ENCODE measurements at places on chromosomes 11 and 22.

- DNase-seq = no peak
Observed at GRCh38 chr11:113664981-113665710, 41.0 kb downstream of the TMPRSS5 start.

DNA sequence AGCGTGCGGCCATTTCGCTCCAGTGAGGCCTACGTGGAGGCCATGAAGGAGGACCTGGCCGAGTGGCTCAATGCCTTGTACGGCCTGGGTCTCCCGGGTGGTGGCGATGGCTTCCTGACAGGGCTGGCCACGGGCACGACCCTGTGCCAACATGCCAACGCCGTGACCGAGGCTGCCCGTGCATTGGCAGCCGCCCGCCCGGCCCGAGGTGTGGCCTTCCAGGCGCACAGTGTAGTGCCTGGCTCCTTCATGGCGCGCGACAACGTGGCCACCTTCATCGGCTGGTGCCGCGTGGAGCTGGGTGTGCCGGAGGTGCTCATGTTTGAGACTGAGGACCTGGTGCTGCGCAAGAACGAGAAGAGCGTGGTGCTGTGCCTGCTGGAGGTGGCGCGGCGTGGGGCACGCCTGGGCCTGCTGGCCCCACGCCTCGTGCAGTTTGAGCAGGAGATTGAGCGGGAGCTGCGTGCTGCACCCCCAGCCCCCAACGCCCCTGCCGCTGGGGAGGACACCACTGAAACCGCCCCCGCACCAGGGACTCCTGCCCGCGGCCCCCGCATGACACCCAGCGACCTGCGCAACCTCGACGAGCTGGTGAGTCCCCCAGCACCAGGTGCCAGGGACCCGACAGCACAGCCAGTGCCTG lies 1.8 kb downstream of the GAS2L1 start:
- DNase-seq = no peak

DNA sequence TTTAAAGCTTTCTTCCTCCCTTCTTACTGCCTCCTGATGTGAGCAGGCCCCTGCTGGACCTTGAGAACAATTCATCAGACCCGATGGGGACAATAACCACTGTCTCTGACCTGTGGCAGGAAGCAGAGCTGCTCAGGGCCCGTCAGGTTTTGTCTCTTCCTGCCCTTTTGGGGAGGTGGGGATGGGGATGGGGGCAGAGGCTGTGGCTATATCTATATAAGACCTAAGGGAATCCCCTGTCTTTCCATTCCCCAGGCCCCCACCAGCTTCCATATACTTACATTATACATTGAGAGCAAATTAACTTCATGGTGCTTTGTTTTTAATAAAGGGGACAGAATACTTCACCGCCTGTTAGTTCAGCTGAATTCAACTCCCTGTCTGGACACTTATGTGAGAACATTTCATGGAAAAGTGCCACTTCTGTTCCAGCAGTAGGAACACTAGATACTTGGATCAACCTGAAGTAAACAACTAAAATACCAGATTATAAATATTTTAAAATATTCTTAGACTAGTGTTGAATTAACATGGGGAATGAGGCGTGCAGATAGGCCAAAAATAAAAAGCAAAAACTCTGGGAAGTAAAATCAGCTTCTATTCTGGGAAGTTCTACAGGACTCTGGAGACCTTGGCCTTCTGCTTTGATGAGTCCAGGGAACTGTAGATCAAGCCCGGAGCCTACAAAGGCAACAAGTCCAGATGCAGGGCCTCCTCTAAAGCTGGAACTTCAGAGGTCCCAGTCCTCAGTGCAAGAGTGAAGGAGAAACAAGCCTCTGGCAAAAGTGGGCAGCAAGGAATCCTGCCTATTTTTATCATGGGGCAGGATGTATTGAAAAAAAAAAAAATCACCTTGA lies 11.1 kb downstream of the ZP1 start:
- DNase-seq = no peak

DNA sequence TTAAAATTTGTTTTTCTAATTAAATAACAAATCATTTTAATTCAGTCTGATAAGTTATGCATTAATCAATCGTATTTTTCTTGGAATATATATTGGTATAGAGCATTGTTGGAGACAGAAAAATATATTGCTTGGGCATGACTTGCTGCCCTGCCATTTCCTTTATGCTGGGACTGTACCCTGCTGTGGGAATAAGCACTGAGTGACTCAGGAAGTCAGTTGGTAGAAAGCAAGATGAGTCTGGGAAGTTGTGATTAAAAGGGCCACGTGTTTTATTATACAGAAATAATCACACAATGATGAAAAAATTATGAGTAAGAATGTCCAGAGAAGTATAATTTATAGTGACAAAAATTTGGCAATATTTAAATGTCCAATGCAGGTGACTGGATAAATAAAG lies 139.5 kb downstream of the KIF18A start:
- no peak for DNase-seq

- DNase-seq = no peak
Observed at GRCh38 chr11:113724778-113725177, 18.7 kb upstream of the TMPRSS5 start.

GRCh38 chr11:111561791-111562325 lies 21.3 kb downstream of the LAYN start:
- no peak for DNase-seq

DNA sequence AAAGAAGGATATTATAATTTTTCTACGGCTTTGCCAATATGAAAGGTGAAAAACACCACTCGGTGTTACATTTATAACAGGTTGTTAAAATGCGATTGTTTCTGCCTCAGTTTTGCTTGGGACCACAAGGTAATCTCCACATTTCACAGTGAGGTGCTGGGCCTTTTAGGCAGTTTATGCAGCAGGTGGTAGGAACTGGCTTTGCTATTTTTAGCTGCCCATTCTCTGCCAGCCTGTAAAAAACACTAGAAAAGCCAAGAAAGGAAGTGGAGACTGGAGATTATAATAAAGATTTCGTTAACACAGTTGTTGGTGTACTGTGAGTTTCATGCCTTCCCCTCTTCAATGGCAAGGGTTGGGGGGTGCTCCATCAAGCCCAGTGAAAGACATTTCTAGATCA lies 8.0 kb upstream of the MRPL16 start:
- DNase-seq = no peak

- DNase-seq = no peak
Observed at GRCh38 chr11:113553915-113554314, 78.7 kb upstream of the DRD2 start.

- no peak for DNase-seq
Observed at GRCh38 chr11:33333816-33334215, 76.6 kb downstream of the HIPK3 start.

DNA sequence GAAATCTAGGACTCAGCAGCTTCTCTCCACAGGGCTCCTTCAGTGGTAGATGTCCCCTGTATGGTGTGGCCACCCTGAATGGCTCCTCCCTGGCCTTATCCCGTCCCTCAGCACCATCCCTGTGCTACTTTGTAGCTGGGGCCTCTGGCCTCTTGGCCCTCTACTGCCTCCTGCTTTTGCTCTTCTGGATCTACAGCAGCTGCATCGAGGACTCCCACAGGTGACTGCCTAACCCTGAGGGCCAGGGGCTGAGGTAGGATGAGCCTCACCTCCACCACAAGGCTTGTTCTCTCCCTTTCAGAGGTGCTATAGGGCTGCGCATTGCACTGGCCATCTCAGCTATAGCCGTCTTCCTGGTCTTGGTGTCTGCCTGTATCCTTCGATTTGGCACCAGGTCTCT lies 1.8 kb downstream of the TMEM179B start:
- no peak for DNase-seq

DNA sequence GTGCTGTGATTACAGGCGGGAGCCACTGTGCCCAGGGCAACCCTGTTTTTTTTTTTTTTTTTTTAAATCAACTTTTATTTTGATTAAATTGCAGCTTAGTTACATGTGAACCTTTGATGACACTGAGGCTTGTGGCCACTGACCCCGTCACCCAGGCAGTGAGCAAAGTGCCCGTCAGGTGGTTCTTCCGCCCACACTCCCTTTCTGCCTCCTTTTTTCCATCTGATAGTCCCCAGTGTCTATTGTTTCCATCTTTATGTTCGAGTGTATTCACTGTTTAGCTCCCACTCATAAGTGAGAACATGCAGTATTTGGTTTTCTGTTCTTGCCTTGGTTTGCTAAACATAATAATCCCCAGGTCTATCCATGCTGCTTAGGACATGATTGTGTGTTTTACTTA lies 110.9 kb upstream of the GRK3 start:
- no peak for DNase-seq

Data from CD4-positive, alpha-beta T cell treated with Interferon alpha-2 for 1 hour (primary cell).